CD4-positive, alpha-beta T cell treated with Interleukin-21 for 1 hour (primary cell): ENCODE measurements at places on chromosomes 2 and 18.
A peak's percentile ranks its signal among the peaks of the same experiment; 100 is the strongest.

DNA sequence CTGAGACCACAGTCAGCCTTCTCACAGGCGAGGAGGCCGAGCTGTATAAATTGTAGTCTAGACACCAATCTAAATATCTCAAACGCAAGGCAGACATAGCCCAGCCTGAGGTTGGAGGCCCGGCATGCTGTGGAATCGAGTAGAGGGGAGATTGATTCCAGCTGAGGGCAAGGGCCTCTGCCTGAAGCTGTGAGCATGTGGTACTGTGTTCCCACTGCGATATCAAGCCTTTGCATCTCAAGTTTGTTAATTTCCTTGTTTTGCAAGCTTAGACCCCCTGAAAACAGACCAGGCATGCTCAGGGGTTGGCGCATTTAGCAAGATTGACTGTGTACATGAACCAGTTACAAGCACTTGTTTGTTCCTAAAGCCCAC lies 65.1 kb upstream of the FOSL2 start:
- DNase-seq, result no peak

DNA sequence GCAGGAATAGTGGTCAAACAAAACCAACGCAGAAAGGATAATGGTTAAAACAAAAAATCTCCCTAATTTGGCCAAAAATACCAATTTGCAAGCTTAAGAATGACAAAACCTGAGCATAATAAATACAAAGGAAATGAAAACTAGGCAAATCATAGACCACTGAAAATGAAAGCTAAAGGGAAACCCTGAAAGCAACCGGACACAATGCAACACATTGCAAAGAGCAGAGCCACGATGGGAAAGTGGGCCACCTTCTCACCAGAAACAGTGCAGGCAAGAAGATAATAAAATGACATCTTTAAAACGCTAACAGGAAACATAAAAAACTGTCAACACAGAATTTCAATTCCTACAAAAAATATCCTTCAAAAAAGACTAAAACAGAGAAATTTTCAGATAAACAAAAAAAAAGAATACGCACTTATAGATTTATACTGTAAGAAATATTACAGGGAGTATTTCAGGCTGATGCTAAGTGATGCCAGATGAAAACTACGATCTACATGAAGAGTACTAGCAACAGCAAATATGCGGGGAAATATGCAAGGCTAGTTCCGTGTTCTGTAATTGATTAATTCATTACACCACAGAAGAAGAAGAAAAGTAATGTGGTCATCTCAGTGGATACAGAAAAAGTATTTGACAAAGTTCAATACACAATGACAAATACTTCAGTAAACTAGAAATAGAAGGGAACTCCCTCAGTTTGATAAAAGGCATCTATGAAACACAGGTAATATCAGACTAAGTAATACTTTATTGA lies 239.5 kb downstream of the L3MBTL4 start:
- DNase-seq, result no peak

DNA sequence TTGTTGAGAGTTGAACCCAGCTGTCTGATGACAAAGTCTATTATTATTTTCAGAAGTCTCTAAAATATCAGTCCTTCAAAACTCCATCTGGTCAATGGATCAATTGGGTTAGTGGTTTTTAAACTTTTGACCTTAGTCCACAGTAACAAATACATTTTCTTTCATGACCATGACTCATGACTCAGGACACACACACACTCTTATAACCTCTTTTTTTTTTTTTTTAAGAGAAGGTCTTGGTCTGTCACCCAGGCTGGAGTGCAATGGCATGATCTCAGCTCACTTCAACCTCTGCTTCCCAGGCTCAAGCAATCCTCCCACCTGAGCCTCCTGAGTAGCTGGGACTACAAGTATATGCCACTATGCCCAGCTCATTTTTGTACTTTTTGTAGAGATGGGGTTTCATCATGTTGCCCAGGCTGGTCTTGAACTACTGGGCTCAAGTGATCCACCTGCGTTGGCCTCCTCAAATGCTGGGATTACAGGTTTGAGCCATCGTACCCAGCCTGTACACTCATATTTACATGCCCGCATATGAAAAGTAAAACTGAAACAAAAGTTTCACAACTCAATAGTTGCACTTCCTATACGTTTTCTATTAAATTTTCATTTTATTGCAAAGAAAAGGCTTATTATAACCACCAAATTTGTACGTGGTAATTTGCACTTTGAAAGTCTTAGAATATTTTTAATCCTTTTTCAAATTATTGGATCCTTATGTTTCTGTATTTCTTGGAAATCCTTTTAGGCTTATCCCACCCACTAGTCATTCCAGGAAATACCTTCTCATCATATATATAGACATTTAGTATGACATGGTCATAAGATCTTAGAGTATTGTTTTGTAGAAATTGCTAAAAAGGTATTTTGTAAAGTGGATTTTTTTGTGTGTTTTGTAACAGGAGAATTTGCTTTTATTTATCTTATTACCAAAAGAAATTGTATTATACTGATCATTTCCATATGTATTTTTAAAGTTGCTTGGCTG lies 199.0 kb downstream of the LPIN1 start:
- peak; percentile 21 for DNase-seq

DNA sequence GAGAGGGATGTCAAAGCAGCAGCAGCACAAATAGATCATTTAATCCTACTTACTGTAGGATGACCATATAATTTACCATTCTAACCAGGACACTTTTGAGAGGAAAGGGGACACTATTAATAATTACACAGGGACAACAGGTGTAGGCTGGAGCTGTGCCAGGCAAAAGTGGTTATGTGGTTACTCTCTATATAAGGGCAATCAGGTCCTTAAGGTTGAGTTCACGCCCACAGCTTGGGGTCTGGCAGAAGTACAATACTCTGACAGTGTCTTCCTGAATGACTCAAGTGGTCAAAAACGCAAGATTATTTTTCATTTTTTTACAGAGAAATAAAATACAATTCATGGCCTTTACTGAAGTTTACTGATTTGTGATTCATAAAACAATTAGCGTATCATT lies 2.8 kb downstream of the PREPL start:
- DNase-seq, result peak; percentile 47

DNA sequence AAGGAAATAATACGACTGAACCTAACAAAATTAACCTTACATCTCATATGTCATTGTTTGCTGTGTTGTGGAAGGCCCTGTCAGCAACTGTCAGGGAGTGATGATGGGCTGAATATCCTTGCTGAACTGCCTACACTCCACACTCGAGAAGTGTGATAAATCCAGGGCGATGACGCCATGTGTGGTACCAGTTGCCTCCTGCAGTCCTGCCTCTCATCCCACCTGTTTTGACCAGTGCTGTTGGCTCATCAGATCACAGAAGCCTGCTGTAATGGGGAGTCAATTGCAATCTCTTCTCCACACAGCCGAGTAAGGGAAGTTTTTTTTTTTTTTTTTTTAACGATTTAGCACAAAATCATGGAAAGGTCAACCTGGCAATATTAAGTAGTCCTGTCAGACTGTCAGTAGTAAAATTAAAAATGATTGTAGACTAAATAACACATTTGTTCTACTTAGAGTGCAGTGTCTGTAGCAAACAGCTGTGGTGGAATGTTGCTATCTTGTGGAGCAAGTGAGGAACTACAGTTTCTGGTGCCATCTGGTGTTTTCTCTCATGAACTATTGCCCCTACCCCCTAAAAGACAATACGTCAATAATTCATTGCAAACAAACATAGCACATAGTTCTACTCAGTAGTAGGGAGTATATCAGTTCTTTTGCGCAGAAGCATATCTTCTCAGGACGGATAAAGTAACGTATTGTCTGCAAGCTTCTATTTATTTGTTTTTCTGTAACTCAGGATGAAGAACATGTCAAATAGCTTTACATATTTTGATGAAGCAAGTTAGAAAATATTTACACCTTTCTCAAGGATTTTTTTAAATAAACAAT lies 347.6 kb downstream of the CTNNA2 start:
- DNase-seq, result no peak

- DNase-seq, result no peak
Observed at GRCh38 chr2:99692785-99693184, 203.0 kb upstream of the REV1 start.

GRCh38 chr2:133390156-133390555 lies 178.1 kb downstream of the NCKAP5 start:
- no peak for DNase-seq

- DNase-seq, result peak; percentile 22
Observed at GRCh38 chr2:131105950-131106801, 1.0 kb downstream of the PLEKHB2 start.

DNA sequence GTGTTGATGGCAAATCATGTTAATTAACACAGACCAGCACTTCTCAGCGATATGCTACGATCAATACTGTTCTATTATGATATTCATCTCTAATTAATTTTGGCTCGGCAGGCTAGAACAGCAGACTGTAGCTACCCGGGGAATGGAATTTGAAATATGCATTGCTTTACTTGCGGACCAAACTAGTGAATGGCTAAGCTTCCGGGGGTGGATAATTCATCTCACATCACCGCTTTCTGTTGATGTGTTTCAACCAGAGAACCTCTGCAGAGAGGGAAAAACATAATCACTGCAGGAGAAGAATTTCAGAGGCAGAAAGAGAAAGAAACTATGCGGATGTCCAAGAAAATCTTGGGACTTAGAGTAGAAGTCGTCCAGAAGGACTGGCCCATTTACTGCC lies 490.9 kb downstream of the STK39 start:
- DNase-seq, result no peak

DNA sequence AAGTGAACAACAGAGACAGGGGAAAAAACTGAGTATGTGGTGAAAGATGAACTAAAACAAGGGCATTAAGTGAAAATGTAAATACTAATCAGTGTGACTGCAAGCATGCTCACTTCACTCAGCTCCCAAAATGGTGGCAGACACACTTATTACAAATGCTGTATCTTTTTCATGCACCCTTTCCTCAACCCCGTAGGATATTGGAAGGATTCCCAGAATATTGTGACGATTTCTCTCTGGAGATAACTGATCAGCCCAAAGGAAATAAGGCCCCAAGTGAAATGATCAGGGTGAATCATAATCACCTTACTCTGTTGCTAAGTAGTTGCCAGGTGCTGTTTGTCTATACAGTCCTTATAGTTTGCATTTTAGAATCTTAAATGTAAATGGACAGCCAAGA lies 138.9 kb upstream of the IL1R2 start:
- DNase-seq, result no peak

GRCh38 chr2:157036726-157037125 lies 220.8 kb upstream of the GALNT5 start:
- no peak for DNase-seq

DNA sequence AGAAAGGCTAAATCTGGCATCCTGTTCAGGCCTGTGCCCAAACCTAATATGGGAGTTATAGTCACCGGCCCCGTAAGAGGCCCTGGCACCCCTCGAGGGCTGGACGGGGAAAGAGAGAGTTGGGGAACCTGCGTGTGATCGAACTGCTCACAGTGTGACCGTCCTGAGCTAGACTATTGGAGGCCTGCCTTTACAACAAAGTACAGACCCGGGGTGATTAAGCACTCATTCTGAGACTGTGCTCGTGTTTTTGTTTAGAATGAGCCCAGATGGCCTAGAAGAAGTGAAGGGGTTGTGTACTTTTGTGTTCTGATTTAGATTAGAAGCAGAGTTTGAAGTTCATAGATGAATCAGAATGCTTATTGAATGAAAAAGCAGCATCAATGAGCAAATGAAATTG lies 115.3 kb downstream of the ACOXL start:
- no peak for DNase-seq

DNA sequence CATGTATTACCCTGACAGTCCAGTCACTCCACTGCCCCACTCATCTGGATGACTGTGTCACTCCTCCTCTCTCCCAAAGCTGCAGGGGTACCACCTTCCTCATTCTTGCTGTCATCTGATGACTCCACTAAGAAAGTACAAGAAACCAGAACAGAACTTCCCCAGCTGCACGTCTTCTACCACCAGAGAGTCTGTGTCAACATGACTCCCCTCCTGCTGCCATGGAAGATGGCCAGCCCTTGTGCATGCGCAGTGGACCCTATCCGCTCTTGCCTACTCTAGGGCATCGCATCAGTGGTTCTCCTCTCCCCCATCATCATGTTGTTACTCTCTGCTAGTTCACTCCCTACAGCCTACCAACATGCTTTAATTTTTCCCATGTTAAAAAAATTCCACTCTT lies 14.5 kb upstream of the ST8SIA3 start:
- no peak for DNase-seq
